ENCODE measurements at places on chromosomes 16 and 17.

- DNase-seq: no peak
Observed at GRCh38 chr16:67394155-67395104, 1.1 kb upstream of the TPPP3 start.

- no peak for DNase-seq
Observed at GRCh38 chr17:29835435-29836351, 94.3 kb downstream of the SSH2 start.

GRCh38 chr16:67726106-67727034, 7.3 kb upstream of the GFOD2 start:
- no peak for DNase-seq

DNA sequence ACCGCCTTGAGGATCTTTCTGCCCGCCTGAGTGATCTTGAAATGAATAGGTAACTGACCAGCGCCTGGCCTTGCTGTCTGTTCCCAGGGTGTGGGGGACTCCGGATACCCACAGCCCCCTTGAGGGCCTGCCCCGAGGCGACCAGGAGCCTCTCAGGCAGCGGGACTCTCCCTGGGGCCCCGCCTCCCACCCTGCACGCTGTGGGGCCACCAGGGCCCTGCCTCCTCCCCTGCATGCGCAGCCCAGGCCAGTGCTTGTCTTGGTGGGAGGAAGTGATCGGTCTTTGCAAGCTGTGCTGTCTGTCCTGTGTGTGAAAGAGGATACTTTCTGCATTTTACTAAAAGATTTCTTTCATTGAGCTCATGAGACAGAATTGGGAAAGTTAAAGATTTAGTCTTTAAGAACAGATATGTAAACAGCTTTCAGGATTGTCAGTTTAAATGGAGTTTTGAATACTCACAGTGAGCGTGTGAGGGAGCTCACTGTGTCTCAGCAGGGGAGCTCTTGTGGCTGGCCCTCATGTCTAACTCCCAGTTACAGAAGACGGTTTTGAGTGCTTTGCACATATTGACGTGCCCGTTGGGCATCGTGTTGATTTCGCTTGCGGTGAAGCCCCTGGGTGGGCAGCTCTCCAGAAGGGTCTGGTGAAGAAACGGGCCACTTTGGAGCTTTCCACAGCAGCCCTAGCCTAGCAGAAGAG, 36.1 kb upstream of the CAPN15 start:
- no peak for DNase-seq

GRCh38 chr17:39954876-39955275, 7.9 kb upstream of the GSDMA start:
- DNase-seq: no peak

GRCh38 chr16:11340710-11341109, 4.5 kb upstream of the RMI2 start:
- DNase-seq: no peak

- DNase-seq: no peak
Observed at GRCh38 chr17:29179232-29180033, 765 bp downstream of the MYO18A start.

GRCh38 chr16:66936462-66936861, 1.1 kb downstream of the CES2 start:
- no peak for DNase-seq

- DNase-seq: no peak
Observed at GRCh38 chr16:10957771-10958482, 13.6 kb downstream of the CLEC16A start.

GRCh38 chr17:77177002-77177741, 36.4 kb downstream of the SEC14L1 start:
- DNase-seq: no peak

GRCh38 chr17:57271821-57272220, 15.5 kb downstream of the MSI2 start:
- DNase-seq: no peak

DNA sequence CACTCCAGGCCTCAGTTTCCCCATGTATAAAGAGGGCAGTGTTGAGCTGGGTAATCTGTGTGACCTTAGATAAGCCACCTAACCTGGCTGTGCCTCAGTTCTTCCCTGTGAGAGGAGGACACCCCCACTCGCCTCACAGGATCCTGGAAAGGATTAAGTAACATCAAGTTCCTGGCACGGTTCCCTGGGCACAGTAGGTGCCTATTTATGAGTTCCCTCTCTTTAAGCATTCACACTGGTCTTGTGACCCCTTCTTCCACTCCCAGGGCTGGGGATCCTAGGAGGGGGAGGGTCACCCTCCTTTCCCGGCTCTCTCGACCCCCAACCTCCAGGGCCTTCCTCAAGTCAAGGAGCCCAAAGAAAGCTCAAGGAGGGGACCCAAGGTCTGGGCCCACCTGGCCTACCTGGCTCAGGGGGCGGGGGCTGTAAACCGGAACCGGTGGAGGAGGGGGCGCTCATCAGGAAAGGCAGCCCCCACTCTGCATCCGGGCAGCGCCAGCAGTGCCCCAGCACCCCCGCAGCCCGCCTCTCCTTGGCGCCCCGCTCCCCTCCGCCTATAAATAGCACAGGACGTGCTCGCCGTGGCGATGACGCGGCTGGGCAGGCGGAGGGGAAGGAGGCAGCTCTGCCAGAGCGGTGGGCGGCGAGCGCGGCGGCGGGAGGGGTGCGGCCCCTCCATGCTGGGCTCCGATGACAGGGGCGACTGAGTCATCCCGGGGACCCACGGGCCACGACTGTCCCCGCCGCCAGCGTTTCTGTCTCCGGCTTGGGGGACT, 9.4 kb downstream of the RPL19 start:
- no peak for DNase-seq

DNA sequence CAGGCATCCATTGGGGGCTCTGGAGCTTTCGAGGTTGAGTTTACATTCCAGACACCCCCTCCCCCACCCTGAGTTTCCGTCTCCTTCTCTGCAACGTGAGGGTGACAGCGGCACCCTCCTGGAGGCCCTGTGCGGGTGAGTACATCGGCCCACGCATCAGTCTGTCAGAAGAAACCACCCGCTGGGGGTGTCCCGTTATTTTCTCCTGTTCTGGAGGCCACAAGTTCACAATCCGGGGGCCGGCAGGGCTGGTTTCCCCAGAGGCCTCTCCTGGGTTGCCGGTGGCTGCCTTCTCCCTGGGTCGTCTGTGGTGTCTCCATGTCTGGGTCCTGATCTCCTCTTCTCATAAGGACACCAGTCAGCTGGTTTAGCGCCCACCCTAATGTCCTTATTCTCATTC, 35.7 kb downstream of the GSE1 start:
- DNase-seq: no peak

- DNase-seq: no peak
Observed at GRCh38 chr16:18788828-18789514, 1.2 kb downstream of the RPS15A start.

- DNase-seq: no peak
Observed at GRCh38 chr16:11256661-11257130, 692 bp upstream of the SOCS1 start.

- DNase-seq: no peak
Observed at GRCh38 chr17:62178579-62178978, 113.5 kb upstream of the MED13 start.

- DNase-seq: no peak
Observed at GRCh38 chr16:52572656-52573055, 25.7 kb upstream of the TOX3 start.

DNA sequence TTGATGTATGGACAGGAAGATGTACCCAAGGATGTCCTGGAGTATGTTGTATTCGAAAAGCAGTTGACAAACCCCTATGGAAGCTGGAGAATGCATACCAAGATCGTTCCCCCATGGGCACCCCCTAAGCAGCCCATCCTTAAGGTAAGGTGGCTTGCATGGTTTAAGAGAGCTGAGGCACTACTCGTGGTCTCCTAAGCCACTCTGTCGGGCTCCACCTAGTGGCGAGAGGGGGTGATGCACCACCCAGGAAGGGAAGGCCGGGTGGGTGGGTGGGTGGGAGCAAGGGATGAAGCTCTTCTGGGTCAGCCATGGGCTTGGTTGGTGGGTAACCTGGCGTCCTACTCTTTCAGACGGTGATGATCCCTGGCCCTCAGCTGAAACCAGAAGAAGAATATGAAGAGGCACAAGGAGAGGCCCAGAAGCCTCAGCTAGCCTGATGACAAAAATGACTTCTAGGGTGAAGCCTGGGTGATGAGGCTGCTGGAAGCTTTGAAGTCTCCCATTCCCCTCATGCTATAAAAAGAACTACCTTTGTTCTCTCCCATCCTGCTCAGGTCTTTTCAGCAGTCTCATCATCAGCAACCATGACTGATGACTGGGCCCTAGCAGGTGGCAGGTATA, 21.5 kb downstream of the GPR179 start:
- DNase-seq: peak; percentile 22

Measured in GM12864 (cell line).